ENCODE measurements at places on chromosomes 6 and 20.
A peak's percentile ranks its signal among the peaks of the same experiment; 100 is the strongest.

- no peak for DNase-seq
Observed at GRCh38 chr6:128135325-128135724, 234.5 kb upstream of the THEMIS start.

- no peak for DNase-seq
Observed at GRCh38 chr20:64074184-64074789, 5.0 kb downstream of the RGS19 start.

GRCh38 chr6:95230071-95230740, 347.1 kb upstream of the MANEA start:
- no peak for DNase-seq

DNA sequence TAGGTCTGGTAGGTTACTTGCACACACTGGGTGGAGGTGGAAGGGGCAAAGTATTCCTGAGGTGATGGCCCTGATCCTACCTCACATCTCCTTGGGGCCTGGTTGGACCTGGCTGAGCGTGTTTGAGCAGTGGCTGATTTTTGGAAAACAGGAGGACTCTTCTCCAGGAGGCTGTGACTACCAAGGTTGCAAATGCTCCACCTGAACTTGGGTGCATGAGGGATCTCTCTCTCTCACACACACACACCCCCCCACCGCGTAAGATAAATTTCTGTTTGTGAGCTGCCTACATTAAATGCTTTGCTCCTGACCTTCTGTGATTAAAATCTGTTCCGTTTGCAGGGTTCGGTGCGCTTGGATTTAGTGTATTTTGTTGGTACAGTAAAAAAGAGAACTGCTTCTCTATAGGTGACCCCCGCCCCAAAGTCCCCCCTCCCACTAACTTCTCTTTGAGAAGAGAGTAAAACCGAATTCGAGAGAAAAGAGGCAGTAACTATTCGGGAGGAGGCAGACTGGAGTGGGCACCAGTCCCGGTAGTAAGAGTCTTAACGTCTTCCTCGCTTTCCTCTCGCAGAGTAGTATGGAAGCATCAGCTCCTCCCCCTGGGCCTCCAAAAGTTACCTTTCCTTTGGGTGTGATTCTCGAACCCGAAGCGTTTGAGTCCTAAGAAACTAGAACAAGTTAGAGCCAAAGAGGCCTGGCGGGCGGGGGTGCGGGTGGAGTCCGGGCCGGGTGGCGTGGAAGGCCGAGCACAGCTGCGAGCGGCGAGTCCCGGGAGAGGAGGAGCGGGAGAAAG, 585 bp upstream of the DSE start:
- DNase-seq: no peak

GRCh38 chr20:44586289-44586911, 4.0 kb downstream of the PKIG start:
- DNase-seq: no peak

- DNase-seq: peak; percentile 80
Observed at GRCh38 chr20:35305682-35306556, 13.7 kb upstream of the FAM83C start.

DNA sequence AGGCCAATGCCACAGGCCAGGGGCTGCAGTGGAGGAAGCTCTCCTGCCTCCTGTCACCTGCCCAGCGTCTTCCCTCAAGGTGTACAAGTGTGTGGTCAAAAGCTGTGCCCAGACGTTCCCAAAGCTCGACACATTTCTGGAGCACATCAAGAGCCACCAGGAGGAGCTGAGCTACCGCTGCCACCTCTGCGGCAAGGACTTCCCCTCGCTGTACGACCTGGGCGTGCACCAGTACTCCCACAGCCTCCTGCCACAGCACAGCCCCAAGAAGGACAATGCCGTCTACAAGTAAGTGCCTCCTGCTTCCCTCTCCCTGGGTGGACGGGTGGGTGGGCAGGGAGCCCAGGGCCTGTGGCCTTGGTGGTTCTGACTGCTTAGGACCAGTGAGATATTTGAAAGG, 38.2 kb downstream of the ZNF341 start:
- DNase-seq: no peak

GRCh38 chr6:155461556-155461955, 5.9 kb upstream of the NOX3 start:
- no peak for DNase-seq

DNA sequence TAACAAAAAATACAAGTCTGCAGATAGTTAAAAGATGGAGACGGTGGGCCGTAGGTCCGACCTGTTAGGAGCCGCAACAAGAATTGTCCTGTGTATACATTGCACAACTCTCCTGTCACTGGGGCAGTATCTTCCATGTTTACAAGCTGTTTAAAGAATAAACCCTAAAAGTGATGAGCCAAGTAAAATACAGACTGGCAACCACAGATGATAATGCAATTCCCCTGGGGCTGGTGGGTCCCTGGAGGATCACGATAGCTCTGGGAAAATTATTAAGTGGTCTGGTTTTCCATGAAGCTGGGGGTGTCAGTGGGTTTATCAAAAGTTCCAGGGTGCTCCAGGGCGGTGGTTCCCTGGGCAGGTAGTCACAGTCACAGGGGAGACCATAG, 8.1 kb upstream of the FAM50B start:
- no peak for DNase-seq

GRCh38 chr6:16184129-16184528, 54.3 kb upstream of the GMPR start:
- no peak for DNase-seq

DNA sequence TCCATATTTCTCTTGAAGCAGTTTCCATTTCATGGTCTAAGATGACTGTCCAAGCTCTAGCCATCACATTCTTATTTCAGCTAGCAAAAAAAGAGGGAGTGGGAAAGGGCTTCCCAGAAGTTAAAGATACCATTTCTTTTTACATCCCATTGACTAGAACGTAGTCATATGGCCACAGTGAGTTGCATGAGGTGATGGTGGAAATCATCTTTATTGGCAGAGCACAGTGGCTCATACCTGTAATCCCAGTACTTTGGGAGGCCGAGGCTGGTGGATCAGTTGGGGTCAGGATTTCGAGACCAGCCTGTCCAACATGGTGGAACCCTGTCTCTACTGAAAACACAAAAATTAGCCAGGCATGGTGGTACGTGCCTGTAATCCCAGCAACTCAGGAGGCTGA, 99.6 kb downstream of the ISM1 start:
- DNase-seq: no peak

Data from activated T-cell treated with anti-CD3 and anti-CD28 coated beads for 48 hours (primary cell).